ENCODE measurements at places on chromosomes 4 and X. TPM values are rescaled to one million over a fixed set of nuclear protein-coding genes. Genes with fewer than 3 reads are reported as not detected.

ERCC6L gene
- 3.1 TPM for total RNA-seq

ZIC3 gene
- not detected for total RNA-seq

CENPVL1 gene
- total RNA-seq = not detected

HNRNPH2 gene
- total RNA-seq = 69.1 TPM

GPR34 gene
- total RNA-seq = not detected

GPRIN3 gene
- total RNA-seq = 1.1 TPM

L1CAM gene
- 0.16 TPM for total RNA-seq

TMEM271 gene
- total RNA-seq = not detected
